ENCODE measurements at places on chromosomes 2 and 18.
A peak's percentile ranks its signal among the peaks of the same experiment; 100 is the strongest.

DNA sequence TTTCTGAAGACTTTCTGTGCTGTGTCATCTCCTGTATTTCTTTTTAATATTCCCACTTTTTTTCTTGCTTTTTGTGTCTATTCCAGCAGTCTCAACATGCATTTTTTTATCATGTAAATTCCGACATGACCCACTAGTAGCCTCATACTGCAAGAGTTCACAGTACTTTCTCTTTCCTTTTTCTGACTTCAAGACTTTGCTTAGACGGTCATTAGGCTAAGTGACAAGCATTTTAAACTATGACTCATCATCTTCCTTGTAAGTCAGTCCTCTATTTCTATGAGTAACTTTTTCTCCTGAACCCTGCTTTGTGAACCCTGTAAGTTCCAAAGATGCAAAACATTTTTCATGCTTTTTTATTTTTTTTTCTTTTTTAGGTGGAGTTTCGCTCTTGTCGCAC, 381.2 kb downstream of the TXNL1 start:
- no peak for DNase-seq

DNA sequence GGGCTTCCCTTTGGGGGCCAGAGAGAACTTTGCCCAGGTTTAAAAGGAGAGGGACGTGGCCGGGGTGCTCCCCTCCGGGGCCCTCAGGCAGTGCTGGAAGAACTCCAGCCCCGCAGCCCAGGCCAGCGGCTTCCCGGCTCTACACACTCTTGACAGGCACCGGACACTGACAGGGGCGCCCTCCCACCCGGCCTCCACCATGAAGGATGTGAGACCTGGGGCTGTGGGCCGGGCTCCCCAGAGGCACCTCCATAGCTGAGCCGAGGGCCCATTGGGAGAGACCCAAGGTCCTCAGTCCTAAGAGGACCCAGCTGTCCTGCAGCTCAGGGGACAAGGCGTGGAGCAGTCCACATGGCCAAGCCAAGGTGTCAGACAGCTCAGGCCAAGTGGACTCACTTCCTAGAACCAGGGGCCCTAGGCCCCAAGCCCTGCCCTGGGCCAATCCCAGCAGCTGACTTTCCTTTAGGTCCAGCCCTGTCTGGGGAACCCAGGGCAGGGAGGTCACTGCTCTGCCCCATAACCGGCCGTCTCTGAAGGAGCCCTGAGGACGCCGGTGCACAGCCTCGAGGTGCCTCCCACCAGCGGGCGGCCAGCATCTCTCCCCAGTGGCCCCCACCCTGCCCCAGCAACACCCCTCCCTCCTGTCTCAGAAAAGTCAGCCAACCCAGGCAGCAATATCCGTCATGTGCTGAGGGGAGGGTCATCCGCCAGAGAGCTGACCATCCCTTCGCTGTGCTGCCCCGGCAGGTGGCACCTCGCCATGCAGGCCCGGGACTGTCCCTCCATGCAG, 51.8 kb downstream of the BIN1 start:
- DNase-seq = no peak

GRCh38 chr18:58785171-58785805, 79.4 kb upstream of the ZNF532 start:
- no peak for DNase-seq

GRCh38 chr2:23926290-23926749, 603 bp downstream of the ATAD2B start:
- no peak for DNase-seq

GRCh38 chr2:120177001-120177621, 46.1 kb downstream of the TMEM185B start:
- peak; percentile 94 for DNase-seq

GRCh38 chr2:157296490-157296889, 29.1 kb downstream of the ERMN start:
- no peak for DNase-seq

GRCh38 chr18:12456441-12456840, 48.7 kb downstream of the PRELID3A start:
- no peak for DNase-seq

GRCh38 chr18:76875390-76876325, 53.3 kb downstream of the ZNF236 start:
- no peak for DNase-seq

GRCh38 chr2:19529677-19530076, 171.3 kb upstream of the OSR1 start:
- no peak for DNase-seq

DNA sequence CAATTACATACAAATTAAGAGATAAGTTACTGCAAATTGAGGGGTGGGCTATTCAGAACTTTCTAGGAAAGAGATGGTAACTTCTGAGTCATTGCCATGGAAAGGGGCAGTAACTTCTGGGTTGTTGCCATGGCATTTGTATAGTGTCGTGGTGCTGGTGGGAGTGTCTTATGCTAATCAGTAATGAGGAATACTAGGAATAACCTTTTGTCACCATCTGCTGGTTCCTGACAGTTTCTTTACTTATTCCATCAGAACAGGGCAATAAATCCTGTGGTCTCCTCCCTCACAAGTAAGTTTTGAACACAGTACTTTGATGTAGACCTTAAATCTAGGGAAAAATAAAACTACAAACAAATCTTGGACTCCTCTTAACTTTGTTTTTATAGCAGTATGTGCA, 435.4 kb downstream of the BCL11A start:
- no peak for DNase-seq

- DNase-seq = no peak
Measured at GRCh38 chr2:218271865-218272530, 1.7 kb downstream of the PNKD start.

DNA sequence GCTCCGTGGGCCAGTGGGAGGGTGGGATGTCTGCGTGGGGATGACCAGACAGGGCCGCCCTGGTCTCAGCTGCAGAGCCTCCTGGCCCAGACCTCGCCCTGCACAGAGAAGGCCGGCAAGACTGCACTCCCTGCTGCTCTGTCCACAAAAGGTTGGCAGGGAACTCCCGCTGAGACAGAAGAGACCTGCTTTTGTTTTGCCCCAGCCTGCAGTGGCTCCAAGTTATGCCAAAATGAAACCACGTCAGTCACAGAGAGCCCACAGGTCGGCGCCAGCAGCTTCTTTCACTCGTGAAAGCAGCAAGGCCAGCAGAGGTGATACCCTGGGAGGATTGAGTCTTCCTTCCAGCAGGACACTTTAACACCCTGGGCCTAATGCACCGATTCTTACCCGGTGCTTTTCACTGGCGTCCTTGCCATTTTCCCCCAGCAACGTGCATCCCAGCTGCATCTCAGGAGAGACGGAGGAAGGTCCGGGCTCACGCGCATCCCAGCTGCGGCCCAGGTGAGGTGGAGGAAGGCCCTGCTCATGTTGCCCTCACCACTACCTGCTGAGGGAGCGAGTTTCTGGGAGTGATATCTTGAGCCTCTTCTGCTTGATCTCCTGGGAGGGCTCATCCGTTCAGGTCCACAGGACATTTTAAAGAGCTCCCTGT, 22.1 kb upstream of the CTDP1 start:
- no peak for DNase-seq

GRCh38 chr2:226655871-226656270, 143.7 kb downstream of the IRS1 start:
- DNase-seq = no peak

DNA sequence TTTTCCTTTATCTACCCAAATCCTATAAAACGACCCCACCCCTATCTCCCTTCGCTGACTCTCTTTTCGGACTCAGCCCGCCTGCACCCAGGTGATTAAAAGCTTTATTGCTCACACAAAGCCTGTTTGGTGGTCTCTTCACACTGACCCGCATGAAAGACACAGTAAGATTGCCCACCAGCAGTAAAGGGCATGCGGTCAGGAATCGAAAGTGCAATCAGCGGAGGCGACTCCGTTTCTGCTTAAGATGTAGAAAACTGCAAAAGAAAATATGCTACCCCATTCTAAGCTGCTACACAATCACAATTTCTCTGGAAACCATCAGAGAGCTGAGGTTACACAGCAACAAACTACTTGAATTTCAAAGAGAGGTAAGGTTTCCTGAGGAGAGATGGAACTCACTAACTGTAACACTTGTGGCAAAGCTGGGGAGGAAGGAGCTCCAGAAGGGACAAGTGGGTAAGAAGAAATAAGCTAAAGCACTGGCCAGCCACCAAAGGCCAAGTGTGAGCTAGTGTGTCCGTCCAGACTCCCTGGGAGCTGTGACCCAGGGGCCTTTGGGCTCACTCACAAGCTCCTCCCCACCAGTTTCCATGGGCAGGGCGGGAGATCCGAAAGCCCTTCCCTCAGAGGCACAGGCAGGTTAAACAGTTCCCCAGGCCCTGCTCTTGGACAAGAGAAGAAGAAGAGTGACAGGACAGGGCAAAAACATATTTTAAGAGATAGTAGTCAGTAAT, 72.8 kb upstream of the TGFA start:
- no peak for DNase-seq

- no peak for DNase-seq
Measured at GRCh38 chr2:121944072-121944831, 188.8 kb downstream of the TSN start.

DNA sequence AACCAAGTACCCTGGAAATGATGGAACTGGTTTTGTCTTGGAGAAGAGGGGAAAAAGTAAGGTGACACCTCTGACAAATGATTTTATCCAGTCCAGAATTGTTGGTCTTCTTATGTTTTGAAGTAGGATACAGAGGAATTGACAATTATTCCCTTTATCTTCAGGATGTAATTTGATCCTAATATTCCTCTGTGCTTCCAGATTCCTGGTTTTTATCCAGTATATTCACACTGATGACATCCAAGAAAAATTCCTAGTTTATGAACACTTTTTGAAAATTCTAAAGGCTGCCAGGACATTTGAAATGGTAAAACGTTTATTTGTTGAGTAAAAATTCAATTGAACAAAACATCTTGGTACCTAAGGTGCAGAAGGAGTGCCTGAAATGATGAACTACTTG, 22.2 kb upstream of the ETAA1 start:
- no peak for DNase-seq

- peak; percentile 50 for DNase-seq
Measured at GRCh38 chr2:148817210-148817708, 57.8 kb upstream of the KIF5C start.

DNA sequence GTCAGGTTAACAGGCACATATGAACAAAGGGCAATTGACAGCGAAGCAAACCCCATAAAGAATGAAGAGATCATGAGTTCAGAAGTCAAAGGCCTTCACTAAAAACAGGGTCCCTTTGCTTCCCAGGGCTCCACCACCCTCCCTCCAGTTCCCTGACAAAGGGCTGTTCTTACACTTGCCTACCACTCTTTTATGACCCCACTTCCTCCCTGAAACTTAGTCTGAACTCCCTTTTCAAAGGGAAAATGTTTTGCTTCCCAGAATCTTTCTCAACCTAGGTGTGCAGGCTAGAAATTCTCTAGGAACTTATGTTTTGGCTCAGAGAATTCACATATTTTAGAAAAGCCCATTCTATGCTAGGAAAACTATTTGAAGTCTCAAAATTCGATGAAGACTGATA, 86.0 kb upstream of the ITGA4 start:
- no peak for DNase-seq

- DNase-seq = peak; percentile 62
Measured at GRCh38 chr2:219028996-219029828, 12.1 kb downstream of the CFAP65 start.

GRCh38 chr2:178553047-178553446, 72.8 kb downstream of the PLEKHA3 start:
- DNase-seq = no peak

DNA sequence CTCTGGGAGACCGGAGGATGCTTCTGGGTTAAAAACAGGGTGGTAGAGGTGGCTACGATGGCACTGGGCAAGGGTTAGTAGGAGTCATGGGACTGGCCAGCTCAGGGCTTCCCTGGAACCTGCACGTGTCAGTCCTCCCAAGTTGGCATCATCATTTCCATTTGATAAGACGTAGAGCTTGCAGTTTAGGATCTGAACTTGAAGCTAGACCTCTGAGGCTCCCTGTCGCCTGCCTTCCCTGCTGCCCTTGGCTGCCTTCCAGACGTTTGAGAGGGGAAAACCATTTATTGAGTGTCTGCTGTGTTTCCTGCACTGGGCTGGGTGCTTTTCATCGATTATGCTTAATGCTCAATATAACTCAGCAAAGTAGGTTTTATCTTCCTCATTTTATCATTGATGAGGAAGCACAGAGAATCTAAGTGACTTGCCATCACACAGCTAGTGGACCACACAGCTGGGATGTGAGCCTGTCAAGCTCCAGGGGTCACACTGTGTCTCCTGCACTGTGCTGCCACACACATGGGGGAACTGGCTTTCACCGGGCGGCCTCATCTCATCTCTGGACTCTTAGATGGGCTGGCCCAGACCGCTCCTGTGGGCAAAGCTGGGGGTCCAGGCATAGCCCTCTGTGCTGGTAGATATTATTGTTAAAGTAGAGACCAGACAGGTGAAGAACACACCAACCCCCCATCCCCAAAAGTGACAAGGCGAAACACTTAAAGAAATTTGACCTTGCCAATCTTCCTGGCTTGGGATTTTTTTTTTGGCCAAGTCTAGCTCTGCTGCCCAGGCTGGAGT, 7.8 kb downstream of the NT5DC4 start:
- DNase-seq = no peak

DNA sequence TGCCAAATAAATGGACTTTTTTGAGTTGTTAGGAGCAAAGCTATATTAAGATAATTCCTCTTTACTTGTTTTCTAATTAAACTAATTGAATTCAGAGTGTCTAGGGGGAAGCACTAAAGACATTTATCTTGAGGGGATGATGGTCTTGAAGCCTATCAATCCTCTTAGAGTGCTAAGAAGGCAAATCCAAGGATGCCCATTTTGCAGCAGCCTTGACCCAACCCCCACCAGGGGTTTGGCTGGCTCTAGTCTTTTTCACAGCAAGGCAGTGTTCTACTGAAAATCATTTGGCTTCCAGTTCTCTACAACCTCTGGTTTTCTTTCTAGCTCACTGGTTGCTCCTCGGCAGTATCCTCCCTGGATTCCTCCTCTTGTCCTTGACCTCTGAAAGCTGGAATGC, 6.5 kb upstream of the RAX start:
- DNase-seq = no peak

DNA sequence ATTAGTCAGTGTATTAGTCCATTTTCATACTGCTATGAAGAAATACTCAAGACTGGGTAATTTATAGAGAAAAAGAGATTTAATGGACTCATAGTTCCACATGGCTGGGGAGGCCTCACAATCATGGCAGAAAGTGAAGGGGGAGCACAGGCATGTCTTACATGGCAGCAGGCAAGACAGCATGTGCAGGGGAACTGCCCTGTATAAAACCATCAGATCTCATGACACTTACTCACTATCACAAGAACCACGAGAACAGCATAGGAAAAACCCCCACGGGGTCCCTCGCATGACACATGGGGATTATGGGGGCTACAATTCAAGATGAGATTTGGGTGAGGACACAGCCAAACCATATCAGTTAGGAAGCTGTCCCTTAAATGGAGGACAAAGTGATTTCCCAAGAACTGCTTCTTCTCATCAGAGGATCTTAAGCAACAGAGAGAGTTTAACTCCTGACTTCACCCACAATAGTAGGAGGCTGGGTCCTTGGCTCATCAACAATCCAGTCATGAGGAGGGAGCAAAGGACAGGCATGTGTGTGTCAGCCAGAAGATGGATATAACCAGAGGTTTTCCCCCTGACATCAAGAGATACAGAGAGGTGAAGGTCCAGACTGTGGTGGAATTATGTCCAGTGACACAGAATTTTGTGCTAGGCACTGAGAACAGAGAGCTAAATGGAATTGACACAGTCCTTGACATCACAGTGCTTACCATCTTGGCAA, 203.8 kb upstream of the SH3BP4 start:
- no peak for DNase-seq

- no peak for DNase-seq
Measured at GRCh38 chr18:62973689-62974088, 258.3 kb downstream of the PHLPP1 start.

- no peak for DNase-seq
Measured at GRCh38 chr2:137380610-137381009, 583.7 kb upstream of the HNMT start.
